ENCODE measurements at places on chromosomes 7 and 10.

GRCh38 chr10:77381750-77382149 lies 255.9 kb downstream of the KCNMA1 start:
- H3K4me3 ChIP-seq = no peak overlapping the region
- peaks cover 22% of the 10 kb centered on the region for H3K4me1 ChIP-seq
- no peak for DNase-seq
- no peak overlapping the region for H3K27ac ChIP-seq

DNA sequence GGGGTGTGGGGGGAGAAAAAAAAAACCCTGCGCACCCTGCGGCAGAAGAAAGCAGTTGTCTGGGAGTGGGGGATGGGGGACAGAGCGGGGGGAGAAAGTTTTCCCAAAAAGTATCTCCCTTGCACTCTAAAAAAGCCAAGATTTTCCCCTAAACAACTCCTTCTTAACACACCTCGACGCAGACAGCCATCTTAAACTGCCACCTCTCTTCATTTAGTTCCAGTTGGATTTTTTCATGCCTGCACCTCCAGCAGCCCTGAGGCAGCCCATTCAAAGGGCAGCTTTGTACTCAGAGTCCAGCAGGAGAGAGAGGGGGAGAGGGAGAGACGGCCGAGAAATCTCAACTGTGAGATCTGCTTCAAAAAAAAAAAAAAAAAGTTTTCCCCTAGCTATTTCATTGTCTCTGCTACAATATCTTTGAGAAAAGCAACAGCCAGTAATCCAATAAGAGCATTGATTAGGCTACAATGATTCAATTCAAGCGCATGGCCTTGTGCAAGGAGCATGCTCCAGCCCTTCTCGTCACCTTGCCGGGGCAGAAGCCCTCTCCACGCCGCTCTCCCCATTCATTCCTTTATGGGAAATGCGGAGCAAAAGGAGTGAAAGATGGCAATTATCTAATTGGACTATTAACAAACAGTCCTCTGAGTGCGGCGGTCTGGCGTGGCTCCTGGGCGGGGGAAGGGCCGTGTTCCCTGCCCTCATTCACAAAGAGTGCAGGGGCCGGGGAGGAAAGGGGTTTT lies 939 bp upstream of the VAX1 start:
- DNase-seq = no peak
- H3K27ac ChIP-seq = no peak overlapping the region
- H3K4me3 ChIP-seq = no peak overlapping the region
- peaks cover 61% of the 10 kb centered on the region for H3K27me3 ChIP-seq
- H3K36me3 ChIP-seq = peaks cover 2% of the 10 kb centered on the region

- no peak overlapping the region for H3K4me3 ChIP-seq
- H3K27ac ChIP-seq = no peak overlapping the region
- peaks cover 3% of the 10 kb centered on the region for H3K27me3 ChIP-seq
- H3K4me1 ChIP-seq = no peaks in the 10 kb centered on the region
- no peaks in the 10 kb centered on the region for H3K36me3 ChIP-seq
- DNase-seq = no peak
These were observed 605.0 kb downstream of the CCSER2 start for GRCh38 chr10:84933402-84933801.

GRCh38 chr7:3042861-3043489 lies 692 bp downstream of the CARD11 start:
- peak overlapping the region; percentile 44 for H3K4me3 ChIP-seq
- no peaks in the 10 kb centered on the region for H3K36me3 ChIP-seq
- peaks cover 3% of the 10 kb centered on the region for H3K4me1 ChIP-seq
- DNase-seq = no peak
- no peaks in the 10 kb centered on the region for H3K27me3 ChIP-seq

DNA sequence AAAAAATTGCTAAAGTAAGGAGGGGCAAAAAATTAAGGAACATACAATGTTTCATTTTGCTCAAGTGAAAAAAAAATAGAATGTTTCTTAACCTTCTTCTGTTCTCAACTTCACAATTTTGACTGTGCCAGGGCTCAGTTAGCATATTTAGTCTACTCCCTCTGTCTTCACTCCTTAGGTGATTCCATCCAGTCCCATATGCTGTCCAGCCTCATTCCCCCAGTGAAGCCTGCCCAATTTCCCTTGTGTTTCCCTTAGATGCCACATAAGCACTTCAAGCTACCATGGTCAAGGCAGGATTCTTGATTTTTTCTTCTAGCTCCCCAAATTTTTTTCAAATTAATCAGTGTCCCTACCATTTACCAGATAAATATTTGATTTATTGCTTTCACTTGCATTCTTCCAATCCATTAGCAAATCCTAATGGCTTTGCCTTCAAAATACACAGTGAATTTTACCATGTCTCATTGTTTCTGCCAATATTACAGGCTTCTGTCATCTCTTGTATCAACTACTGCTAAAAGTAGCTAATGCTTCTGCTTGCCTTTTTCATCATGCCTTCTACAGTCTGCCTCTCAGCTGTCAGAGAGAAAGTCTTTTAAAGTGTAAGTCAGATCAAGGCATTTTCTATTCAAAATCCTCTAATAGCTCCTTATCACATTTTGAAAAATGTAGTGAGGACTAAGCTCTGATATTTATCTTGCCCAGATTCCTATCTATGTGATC lies 166.8 kb downstream of the MACC1 start:
- H3K27ac ChIP-seq = no peak overlapping the region
- peaks cover 6% of the 10 kb centered on the region for H3K27me3 ChIP-seq
- H3K4me3 ChIP-seq = no peak overlapping the region

Data from chondrocyte (in vitro differentiated cells).